COR-L47 (cell line): ENCODE measurements at places on chromosomes 12 and 14.

DNA sequence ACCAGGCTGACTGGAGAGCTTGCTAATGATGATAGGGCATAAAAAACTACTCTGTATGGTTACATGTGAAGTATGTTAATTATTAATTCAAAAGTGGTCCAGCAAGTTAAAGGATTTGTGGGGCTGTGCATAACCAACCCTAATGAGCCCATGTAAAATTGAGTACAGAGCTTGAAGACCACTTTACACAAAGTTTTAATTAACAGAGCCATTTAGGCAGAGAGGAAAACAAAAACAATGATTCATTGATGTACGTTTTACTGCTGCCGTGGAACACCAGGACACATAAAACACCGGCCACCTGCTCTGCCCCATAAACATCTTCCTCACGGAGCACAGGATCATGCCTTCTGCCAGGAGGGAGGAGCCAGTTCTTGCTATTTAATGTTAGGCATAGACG is 83.5 kb downstream of the RIMBP2 start:
- peak; percentile 40 for DNase-seq

DNA sequence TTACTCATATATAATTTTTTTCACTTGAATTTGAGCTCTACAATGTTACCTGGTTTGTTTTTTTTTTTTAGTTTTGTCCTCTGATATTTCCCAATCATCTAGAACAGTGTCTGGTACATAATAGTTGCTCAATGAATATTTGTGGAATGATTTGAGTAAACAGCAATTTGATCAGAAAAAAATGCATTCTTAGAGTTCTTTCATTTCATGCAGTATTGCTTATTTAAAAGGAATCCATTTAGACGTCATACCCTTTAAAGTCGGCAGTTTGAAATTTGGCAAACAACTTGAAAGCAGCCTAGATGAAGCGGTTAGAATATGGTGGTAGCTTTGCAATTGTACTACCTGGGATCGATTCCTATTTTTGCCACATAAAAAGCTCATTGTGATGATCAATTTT is 140.0 kb downstream of the PDE3A start:
- no peak for DNase-seq

DNA sequence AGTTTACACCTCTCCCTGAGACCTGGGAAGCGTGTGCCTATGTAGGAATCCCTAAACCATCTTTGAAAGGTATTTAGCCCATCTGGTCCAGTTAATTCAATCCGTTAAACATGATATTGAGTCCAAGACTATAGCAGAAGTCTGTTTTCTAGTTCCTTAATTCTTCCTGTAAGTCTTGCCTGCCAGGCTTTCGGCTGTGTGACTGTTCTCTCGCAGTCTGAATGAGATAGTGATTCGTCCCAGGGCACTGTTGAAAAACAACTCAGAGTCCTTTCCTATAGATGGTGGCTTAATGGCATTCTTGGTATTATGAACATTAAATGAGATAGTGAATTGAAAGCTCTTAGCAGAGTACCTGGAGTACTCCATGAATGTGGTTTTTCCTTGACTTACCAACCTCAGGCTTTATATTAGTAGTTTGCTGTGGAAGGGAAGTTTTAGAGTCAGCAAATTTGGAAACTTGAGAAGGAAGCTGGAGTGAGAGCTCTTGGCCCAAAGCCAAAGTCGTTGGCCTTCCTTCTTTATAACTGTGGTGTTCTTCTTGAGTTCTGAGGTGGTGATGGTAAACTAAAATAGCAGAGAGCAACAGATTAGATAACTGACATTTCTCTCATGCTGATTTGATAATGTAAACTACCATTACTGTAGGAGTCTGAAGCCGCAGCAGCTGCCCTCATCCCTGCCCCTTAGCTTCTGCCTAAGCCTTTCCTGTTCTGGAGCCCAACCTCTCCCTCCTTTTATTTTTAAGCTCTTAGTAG is 76.5 kb downstream of the TGFB3 start:
- DNase-seq, result no peak

DNA sequence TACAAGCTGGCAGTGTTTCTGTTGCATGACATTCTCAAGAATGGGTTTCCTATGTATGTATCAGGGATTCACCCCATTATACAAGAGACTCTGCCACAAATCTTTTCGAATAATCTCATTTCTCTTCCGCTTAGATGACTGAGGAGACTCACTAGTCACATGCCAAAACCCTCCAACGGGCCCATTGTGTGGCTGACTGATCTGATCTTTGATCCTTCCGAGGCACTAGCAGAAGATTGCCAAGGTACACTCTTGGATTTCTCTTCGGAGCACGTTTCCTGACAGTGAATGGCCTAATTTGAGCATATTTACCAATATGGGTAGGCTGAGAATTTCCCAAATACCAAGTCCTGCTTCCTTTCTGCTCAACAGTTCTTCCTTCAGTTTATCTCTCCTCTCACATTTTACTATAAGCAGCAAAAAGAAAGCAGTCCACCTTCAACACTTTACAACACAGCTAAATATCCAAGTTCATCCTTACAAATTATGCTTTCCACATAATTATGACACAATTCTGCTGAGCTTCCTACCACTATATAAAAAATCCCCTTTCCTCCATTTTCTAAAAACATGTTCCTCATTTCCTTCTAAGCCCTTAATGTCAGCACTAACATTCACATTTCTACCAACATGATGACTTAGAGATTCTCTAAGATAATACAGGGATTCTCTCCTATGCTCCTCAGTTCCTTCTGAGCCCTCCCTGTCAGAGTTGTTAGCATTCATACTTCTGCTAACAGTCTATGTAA is 11.0 kb downstream of the PRPH start:
- no peak for DNase-seq

DNA sequence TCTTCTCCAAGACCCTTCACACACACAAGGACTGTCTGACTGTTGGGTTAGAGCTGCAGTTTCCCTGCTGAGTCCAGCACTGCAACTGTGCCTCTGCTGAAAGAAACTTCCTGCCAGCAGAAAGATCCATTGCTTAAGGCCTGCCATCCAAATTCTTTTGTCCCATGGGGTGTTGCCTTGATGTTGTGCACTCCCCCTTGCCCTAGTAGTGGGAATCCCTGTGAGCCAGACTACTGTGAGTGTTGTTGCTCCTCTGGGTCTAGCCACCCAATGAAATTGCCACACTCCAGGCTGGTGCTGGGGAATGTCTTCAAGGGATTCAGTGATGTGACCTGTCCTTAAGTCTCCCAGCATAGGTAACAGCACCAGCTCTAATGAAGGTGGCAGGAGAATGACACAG is 166.6 kb upstream of the PDE3A start:
- DNase-seq, result no peak

GRCh38 chr12:68428724-68429501 is 96.8 kb upstream of the MDM1 start:
- no peak for DNase-seq

- DNase-seq, result no peak
These were observed 238.9 kb upstream of the LMO3 start for GRCh38 chr12:16844875-16845274.

- DNase-seq, result peak; percentile 47
These were observed 1178.0 kb downstream of the VRK1 start for GRCh38 chr14:97975216-97975615.

DNA sequence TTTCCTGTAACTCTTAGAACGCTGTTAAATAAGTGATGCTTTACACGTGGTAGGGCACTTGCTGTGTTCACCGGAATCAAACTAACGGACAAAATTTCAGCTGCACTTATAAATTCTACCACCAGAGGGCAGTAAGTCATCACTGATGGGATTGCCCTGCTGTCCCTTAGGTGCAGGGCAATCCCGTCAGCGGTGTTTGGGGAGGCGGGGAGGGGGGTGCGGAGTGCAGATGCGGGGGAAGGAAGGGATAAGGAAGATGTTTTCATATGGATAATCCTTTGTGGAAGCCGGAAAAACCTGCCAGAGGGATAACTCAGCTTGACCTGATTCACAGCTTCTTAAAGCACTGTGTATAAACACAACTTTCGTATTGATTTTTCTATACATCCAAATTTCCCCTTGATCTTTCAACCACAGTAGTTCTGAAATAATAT is 21.7 kb upstream of the SLC10A1 start:
- DNase-seq, result peak; percentile 67

GRCh38 chr14:53881921-53882320 is 74.7 kb downstream of the BMP4 start:
- DNase-seq, result no peak

GRCh38 chr14:105885561-105886320 is 359.4 kb downstream of the TMEM121 start:
- no peak for DNase-seq

- DNase-seq, result no peak
These were observed 21.7 kb downstream of the ABCD4 start for GRCh38 chr14:74281069-74281468.

GRCh38 chr12:52454411-52455201 is 2.7 kb upstream of the KRT6B start:
- DNase-seq, result no peak

- no peak for DNase-seq
These were observed 311.2 kb downstream of the SEC23A start for GRCh38 chr14:38791862-38792261.

DNA sequence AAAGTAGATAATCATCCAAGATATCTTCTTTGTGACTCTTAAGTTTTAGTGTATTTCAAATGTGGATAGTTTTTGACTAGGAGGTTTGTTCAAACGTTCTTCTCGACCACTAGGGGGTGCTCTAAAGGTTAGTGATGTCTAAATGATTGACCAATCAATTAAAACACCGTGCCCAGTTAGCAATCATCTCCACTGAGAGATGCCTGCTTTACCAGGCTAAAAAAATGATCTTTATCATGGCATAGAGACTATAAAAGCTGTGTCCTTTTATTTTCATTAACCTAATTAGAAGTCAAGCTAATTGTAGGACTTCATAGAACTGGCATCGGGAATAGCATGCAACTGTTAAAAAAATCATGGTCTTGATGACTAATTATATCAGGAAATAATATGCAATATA is 153.9 kb downstream of the PRKCH start:
- peak; percentile 77 for DNase-seq

GRCh38 chr12:22788913-22789312 is 163.9 kb downstream of the ETNK1 start:
- DNase-seq, result no peak

GRCh38 chr12:76591476-76591875 is 31.9 kb upstream of the OSBPL8 start:
- no peak for DNase-seq

DNA sequence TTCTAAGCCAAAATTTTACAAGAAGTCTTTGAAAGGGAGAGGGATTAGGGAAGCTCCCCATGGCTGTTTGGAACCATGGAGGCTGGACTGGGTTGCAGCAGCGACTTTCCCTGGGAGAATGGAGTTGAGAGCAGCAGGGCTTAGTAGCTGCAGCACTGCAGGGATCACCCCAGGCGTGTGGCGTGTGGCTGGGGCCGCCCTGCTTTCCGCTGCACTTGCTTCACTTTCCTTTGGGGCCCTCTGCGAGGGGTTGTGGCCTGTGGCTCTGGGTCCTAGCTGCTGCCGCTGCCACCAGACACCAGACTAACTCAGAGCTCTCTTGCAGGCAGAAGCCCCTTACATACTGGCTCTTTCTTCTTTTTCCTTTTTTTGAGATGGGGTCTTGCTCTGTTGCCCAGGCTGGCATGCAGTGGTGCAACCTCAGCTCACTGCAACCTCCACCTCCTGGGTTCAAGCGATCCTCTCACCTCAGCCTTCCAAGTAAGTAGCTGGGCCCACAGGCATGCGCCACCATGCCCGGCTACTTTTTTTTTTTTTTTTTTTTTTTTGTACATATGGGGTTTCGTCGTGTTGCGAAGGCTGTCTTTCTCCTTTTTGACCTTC is 25.4 kb downstream of the CCDC62 start:
- no peak for DNase-seq

DNA sequence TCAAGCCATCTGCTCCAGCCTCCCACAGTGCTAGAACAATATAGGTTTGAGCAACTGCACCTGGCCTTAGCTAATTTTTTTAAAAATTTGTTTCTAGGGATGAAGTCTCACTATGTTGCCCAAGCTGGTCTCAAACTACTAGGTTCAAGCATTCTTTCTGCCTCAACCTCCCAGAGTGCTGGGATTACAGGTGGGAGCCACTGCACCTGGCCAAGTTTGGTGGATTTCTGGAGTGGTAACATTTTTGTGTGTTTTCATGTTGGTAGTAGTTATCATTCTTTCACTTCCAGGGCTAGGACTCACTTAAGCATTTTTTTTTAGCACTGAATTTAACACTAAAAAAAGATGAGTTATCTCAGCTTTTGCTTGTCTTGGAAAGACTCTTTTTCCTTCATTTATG is 328.0 kb upstream of the RGS6 start:
- no peak for DNase-seq

GRCh38 chr14:75094896-75095295 is 25.5 kb downstream of the ZC2HC1C start:
- no peak for DNase-seq

DNA sequence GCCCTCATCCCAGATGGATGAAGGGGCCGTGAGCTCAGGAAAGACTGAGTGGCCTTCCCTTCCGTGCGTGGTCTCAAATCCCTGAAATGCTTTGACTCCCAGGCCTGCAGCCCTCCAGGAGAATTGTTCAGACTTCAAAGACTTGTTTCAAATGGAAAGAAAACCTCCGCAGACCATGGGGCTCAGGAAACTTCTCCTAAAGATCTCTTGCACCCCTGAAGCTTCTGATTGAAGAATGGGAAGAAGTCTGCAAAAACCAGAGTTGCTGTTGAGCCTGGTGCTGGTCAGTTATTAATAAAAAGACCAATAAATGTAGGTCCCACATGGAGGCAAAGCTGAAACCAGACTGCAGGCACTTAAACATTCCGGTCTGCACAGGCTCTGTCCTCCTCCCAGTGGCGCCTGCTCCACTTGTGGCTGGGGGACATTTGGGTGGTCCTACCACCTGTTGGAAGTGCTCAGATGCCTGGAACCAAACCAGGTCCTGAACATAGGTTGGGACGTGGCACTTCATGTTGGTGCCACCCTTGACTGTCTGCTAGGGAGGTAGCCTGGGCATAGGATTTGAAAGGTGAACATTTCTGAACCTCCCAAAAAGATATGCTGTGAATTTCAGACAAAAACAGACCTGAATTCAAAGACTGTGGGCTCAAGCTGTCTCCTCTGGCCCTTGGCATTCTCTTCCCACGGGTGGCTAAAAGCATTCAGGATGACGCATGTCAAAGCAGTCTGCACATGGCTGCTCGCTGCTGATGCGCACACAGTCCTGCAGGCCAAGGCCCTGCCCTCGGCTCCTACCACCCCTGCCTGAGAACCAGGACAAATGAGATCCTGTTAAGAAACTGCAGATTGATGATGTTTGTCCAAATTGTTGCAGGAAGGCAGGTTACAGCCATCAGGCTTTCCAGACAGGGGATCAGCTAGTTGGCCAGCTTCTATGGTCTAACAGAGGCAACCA is 36.2 kb upstream of the MEG3 start:
- no peak for DNase-seq

GRCh38 chr12:26704684-26705460 is 128.1 kb downstream of the ITPR2 start:
- DNase-seq, result no peak
